Psoas muscle (tissue), 8 donors: ENCODE measurements at places on chromosomes 2 and 18. TPM values are rescaled to one million over a fixed set of nuclear protein-coding genes. Genes with fewer than 3 reads are reported as not detected.

GRCh38 chr18:32507093-32507492 is 36.4 kb upstream of the GAREM1 start:
- no peak for DNase-seq

Gene SNORC
- polyA plus RNA-seq, result 1.1 TPM

GRCh38 chr2:120829633-120830025 is 94.0 kb downstream of the GLI2 start:
- peak; percentile 27 for DNase-seq

- DNase-seq, result no peak
Observed at GRCh38 chr2:74979844-74980243, 21.4 kb downstream of the POLE4 start.
